ENCODE measurements at places on chromosomes 5 and 9.

GRCh38 chr5:150457121-150457520 is 7.6 kb upstream of the RPS14 start:
- no peak for ATAC-seq

GRCh38 chr5:55672477-55672911 is 39.6 kb downstream of the SLC38A9 start:
- no peak for ATAC-seq

DNA sequence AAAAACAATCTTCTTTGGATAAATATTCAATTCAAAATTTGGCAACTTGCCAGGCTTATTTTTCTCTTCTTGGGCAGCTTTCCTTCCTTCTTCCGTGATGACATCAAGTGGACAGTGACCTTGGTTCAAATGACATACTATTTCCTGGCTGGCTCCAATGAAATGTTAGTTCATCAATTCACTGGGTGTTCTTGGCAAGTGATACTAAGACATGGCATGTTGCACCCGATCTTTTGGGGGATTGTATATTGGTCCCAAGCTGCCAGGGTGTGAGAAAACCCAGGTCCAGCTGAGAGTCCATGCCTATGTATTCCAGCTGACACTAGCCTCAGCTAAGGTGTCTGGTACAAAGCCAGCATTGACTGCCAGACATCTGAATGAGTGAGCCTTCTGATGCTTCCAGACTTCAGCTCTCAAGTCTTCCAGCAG is 252.9 kb downstream of the MAT2B start:
- no peak for ATAC-seq

DNA sequence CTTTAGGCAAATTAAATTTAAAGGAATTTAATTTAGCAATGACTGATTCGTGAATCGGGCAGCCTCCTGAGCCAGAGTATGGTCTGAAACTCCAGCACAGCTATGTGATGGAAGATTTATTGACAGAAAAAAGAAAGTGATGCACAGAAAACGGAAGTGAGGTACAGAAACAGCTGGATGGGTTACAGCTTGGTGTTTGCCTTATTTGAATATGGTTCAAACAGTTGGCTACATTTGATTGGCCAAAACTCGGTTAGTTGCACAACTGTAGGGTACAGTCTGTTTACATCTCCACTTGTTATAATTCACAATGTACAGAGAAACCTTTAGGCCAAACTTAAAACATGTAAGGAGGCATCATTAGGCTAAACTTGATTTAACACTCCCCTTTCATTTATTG is 1716.1 kb upstream of the C9orf72 start:
- no peak for ATAC-seq

DNA sequence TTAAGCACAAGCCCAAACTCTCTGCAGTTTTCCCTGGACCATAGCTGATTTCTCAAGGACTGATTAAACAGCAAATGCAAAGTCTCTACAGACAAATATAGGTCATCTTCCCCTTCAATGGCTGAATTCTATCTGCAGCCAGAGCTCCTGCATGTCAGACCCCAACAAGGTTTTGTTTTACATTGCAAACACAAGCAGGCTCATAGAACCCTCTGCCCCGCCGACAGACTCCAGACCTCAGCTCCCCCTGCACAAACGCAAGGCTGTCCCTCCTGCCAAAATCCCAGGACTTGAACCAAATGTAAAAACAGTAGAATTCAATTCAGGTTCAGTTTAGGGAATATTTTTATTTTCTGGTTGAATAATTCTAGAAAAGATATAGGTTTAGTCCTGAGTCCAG is 526.7 kb upstream of the TRPC7 start:
- no peak for ATAC-seq

DNA sequence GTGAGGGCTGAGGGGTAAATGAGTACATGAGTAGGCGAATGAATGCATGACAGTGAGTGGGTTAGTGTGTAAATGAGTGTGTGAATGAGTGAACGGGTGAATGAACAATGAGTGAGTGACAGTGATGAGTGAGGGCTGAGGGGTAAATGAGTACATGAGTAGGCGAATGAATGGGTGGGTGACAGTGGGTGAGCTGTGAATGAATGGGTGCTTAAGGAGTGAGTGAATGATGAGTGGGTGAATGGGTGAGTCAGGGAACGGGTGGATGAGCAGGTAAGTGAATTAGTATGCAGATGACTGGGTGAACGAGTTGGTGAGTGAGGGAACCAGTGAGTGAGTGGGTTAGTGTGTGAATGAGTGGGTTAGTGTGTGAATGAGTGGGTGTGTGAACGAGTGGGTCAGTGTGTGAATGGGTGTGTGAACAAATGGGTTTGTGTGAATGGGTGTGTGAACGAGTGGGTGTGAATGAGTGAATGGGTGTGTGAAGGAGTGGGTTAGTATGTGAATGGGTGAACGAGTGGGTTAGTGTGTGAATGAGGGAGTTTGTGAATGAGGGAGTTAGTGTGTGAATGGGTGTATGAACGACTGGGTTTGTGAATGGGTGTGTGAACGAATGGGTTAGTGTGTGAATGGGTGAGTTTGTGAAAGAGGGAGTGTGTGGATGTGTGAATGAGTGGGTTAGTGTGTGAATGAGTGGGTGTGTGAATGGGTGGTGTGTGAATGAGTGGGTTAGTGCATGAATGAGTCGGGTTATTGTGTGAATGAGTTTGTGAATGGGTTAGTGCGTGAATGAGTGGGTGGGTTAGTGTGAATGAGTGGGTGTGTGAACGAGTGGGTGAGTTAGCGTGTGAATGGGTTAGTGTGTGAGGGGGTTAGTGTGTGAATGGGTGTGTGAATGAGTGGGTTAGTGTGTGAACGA is 32.9 kb downstream of the NKD2 start:
- peak; percentile 26 for ATAC-seq

GRCh38 chr9:113580041-113580953 is 116.8 kb downstream of the RGS3 start:
- ATAC-seq: peak; percentile 86
